Placental epithelial cell (primary cell): ENCODE measurements at places on chromosomes 2 and 18. TPM values are rescaled to one million over a fixed set of nuclear protein-coding genes. Genes with fewer than 3 reads are reported as not detected.

The TOGARAM2 gene
- total RNA-seq, result under 0.01 TPM in 1 of 2 replicates, not detected in the other

The ANKRD62 gene
- total RNA-seq, result not detected in 2 replicates

The INHBB gene
- total RNA-seq, result 0.39 and 0.76 TPM in 2 replicates

The C2orf66 gene
- total RNA-seq, result under 0.01 and 0.11 TPM in 2 replicates

The RMND5A gene
- total RNA-seq, result 32.8 and 34.5 TPM in 2 replicates

The ZNF385B gene
- total RNA-seq, result 1.2 and 2.6 TPM in 2 replicates

The CRYBA2 gene
- total RNA-seq, result not detected in 2 replicates

The PSD4 gene
- total RNA-seq, result 61.6 and 125 TPM in 2 replicates

The VWC2L gene
- under 0.01 TPM in 1 of 2 replicates, not detected in the other for total RNA-seq

The TNFAIP6 gene
- total RNA-seq, result not detected in 2 replicates

The RNF125 gene
- 0.43 and 0.79 TPM in 2 replicates for total RNA-seq

The MEP1B gene
- under 0.01 and 0.11 TPM in 2 replicates for total RNA-seq

The IL36B gene
- total RNA-seq, result not detected in 2 replicates

The ARHGAP15 gene
- not detected in 2 replicates for total RNA-seq

The LYPD1 gene
- total RNA-seq, result not detected in 2 replicates

The WNT10A gene
- under 0.01 and 0.11 TPM in 2 replicates for total RNA-seq

The CKAP2L gene
- total RNA-seq, result 3.1 and 4.9 TPM in 2 replicates

The VAMP8 gene
- total RNA-seq, result 73.0 and 74.6 TPM in 2 replicates

The UBE2F gene
- 17.3 and 65.0 TPM in 2 replicates for total RNA-seq

The DNAJC5G gene
- not detected in 2 replicates for total RNA-seq
